ENCODE measurements at places on chromosomes 11 and 22. TPM values are rescaled to one million over a fixed set of nuclear protein-coding genes. Genes with fewer than 3 reads are reported as not detected.
A peak's percentile ranks its signal among the peaks of the same experiment; 100 is the strongest.

DNA sequence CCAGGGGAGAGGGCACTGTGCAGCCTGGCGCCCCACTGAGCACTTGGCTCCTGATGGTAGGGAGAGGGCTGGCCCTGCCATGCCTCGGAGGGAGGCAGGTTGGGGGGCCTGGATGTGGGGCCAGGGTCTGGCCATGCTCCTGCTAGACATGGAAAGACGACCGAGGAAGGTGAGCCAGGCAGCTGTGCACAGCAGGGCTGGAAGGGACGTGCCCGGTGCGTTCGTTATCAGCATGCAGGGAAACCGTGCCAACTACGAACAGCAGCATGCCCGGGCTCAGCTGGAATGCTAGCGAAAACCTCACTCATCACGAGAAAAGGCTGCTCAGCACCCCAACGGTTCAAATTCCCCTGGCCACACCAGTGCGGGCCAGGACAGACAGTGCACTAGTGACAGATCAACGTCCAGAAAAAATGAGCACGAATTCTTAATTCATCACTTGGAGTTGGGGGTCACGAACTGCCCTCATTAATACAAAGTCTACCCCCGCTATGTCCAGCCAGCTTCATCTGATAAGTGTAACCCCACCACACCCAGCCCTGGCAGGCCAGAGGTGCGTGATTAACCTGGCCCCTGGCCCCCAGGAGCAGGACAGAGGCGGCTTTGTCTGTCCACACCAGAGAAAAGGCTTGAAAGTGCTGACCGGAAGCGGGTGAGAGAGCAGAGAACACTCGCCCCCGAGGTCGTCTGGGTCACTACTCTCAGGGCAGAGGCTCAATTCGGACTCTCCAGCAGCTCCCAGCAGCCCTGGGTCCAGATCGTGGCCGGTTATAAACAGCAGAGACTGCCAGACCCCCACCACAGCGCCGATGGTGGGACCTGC is 84.2 kb downstream of the CELSR1 start:
- no peak for DNase-seq

PANX3 gene
- not detected for total RNA-seq

- no peak for DNase-seq
These were observed 9.5 kb downstream of the GNB1L start for GRCh38 chr22:19845054-19845722.

- peak; percentile 78 for DNase-seq
These were observed 2.9 kb downstream of the TEAD1 start for GRCh38 chr11:12677131-12677530.

GRCh38 chr22:40226620-40227019 is 48.9 kb downstream of the TNRC6B start:
- no peak for DNase-seq

LYVE1 gene
- not detected for total RNA-seq

- no peak for DNase-seq
These were observed 8.0 kb downstream of the OR8B2 start for GRCh38 chr11:124376280-124376679.

DNA sequence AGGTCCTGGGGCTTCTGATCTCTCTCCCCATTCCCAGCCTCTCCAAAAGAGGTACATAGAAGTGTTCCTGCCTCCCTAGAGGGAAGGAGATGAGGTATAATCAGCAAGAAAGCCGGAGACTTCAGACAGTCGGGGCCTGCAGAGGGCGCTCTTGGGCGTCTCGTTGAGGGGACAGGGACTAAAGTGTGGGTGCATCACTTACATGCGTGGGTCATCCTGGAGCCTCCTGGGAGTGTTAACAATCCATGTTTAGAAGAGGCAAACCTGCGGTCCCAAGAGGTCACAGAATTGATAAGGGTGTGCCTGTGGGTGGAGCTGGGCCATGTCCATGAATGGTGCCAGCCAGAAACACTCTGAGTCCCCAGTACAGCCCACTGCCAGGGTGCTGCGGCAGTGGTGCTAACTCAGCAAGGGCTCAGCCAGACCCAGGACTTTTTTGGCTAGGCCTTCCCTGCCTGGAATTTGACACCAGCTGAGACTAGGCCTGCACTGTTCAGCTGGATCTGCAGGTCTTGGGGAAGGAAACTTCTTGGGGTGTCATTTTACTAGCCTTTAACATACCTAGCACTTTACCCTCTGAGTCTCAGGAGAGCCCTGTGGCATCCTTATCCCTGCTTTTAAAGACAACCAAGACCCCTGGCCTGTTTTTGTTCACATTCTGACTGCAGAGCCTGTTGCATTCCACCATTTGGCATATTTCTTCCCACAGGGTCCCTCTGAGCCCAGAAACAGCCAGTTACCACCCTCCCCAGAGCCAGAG is 5.5 kb downstream of the YDJC start:
- DNase-seq: peak; percentile 42

PARVG gene
- not detected for total RNA-seq

DNA sequence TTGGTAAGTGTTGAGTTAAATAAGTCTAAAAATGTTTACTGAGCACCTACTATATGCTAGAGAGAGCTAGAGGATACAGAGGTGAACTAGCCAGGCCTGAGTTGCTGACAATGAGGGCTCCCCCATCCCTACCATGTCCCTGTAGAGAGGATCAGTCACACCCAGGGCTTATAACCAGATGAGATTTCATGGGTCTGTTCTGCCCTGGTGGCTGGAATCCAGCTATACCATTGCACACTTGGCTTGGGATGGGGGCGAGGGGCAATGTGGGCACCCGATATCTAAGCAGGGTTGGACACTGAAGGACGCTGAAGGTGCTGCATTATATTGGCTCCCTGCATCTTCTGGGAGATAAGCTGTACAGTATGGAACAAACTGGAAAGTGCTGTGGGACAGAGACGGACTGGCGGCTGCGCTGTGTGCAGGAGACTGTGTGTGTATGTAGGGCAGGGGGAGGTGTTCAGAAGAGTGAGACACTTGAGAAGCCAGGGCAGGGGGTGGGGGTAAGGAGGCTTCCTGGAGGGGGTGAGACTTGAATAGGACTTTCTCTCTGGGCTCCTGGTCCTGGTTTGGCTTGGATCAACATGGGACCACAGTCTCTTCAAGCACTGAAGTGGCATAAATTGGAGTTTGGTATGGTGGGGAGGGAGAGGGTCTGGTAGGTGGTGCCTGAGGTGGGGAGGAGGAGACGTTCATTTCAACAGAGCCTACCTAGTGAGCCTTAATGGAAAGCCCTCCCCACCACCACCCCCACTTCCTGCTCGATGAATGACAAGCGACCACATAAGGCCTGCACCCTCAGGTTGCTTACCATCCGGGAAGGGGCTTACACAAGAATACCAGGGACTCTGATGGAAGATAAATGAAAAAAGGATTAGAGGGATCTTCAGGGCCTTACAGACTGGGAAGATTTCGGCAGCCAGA is 1.8 kb downstream of the CD82 start:
- DNase-seq: no peak

GRCh38 chr22:37336579-37336978 is 54.3 kb downstream of the CYTH4 start:
- no peak for DNase-seq

DNA sequence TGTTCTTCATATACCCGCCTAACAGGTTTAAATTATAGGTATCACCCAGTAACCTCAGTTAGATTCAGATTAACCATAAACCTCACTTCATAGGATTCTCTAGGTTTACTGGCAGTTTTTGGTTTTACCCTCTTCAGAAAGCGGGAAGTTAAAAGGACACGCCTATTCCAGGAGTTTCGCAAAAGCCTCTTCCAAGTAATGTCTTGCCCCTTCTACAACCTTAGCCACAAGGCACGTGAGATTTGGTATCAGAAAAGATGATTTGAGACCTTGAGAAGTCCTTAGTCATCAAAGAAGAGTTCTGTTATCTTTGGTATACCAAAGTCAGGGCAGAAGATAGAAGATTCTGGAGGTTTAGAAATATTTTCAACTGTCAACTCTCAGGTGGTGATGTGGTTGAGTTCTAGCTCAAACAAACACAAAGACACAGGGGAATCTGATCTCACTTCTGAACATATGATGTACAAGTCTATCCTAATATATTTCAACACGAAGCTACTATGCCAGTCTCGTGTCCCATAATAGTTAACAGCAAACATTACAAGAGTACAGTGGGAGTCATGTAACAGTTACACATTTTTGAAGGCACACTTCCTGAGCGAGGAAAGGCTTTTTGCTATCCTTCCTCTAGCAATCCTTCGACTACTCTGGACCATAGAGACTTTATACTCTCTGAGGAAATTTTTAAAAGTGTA is 103.5 kb downstream of the USP35 start:
- DNase-seq: no peak

- DNase-seq: no peak
These were observed 43.5 kb downstream of the CBL start for GRCh38 chr11:119249671-119250010.

DNA sequence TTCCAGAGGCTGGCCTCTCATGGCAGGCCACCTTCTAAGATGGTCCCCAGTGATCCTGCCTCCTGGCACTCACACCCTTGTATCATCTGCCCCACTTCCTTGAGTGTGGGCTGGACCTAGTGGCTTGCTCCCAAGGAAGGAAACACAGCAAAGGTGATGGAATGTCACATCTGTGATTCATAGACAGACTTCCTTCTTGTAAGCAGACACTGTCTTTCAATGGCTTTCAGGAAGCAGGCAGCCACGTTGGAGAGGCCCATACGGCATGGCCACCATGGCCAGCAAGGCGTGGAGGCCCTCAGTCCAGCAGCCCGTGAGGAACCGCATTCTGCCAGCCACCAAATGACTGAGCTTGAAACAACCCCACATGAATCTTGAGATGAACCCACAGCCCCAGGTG is 11.3 kb downstream of the LMO1 start:
- no peak for DNase-seq

MS4A2 gene
- total RNA-seq: not detected

- DNase-seq: peak; percentile 51
These were observed 7.5 kb downstream of the ELMOD1 start for GRCh38 chr11:107598225-107599139.

DNA sequence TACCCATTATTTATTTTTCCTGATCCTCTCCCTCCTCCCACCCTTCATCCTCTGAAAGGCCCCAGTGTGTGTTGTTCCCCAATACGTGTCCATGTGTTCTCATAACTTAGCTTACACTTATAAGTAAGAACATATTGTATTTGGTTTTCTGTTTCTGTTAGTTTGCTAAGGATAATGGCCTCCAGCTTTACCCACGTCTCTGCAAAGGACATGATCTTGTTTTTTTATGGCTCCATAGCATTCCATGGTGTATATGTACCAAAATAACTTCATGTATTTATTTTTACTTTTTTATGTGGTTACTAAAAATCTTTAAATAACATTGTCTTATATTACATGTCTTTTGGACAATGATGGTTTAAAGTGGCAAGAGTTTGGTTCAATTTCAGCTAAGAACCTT is 15.2 kb downstream of the PDGFD start:
- DNase-seq: no peak

TMEM225 gene
- not detected for total RNA-seq

- DNase-seq: no peak
These were observed 37.1 kb downstream of the IGHMBP2 start for GRCh38 chr11:68940651-68941323.

CD3G gene
- not detected for total RNA-seq

DNA sequence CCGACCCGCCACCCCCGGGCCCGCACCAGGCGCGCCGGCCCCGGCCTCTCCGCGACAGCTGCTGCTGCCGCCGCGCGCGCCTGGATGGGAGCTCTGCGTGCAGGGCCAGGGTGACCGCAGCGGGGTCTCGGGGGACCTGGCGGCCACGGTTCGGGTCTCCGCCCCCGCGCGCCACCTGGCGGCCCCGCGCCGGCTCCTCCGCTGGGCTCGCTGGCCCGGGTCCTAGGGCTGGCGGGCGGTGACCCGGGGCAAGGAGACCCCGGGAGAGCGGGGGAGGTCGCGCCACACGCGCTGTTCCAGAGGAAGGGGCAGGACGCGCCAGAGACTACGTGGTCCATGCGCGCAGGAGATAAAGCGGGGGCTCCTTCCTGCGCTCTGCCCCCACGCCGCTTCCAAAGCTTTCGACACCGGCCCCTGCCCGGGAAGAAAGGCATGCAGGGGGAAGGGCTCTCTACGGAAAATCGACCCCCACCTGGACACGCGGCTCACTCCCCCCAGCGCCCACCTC is 562 bp downstream of the SHANK2 start:
- peak; percentile 5 for DNase-seq

DNA sequence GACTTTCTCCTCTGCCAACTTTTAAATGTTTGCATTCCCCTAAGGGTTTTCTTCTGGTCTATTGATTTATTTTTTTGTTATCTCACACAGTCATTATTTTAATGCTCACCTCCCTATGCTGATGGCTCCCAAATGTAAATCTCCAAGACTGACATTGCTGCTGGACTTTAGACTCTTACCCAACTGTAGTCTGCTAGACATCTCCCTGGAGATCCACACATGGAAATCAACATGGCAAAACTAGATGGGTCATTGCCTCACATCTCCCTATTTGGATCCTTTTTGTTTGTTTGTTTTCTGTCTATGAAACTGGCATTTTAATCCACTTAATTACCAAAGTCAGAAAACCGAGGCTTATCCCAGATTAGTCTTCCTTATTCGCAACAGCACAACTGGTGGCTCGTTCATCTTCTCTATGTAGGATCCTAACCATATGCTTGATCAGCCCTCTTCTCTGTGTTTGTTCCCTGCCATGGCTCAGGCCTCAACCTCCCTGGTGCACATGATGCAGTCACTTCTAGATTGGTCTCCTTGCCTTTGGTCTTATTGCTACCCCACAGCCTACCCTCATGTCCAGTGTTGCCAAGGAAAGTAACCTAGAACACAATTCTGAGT is 37.3 kb downstream of the SC5D start:
- DNase-seq: peak; percentile 49

DNA sequence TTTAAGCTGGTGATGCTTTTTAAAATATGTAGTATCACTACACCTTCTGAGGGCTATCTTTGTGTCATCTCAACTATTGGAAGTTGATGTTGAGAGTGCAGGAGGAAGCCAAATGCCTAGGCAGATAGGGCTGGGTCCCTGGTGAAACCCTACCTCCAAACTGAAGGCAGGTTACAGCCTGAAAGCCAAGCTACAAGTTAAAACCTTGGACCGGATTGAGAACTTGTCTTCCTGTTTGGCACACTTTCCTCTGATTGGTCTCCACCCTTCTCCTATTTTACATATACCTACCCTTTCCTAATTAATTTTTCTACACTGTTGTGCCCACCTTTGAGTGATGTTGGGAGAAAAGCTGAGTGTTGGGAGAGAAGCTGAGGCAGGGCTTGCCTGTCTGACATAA is 287.8 kb upstream of the CNTN5 start:
- no peak for DNase-seq

- peak; percentile 73 for DNase-seq
These were observed 39.2 kb upstream of the SLC36A4 start for GRCh38 chr11:93236741-93237675.

DNA sequence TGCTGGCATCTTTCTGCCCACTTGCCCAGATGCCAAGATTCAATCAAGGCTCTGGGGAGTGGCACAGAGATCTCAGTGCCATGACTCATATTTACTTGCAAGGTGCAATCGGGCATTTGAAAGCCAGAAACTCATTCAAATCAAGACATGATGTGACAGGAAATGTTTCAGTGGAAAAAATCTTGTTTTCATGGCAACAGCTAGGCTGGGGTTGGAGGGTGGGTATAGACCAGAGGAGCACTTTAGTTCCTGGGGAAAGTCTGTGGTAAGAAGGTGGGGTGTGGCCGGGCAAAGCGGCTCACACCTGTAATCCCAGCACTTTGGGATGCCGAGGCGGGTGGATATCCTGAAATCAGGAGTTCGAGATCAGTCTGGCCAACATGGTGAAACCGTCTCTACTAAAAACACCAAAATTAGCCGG is 1.2 kb downstream of the MAJIN start:
- DNase-seq: no peak

- DNase-seq: no peak
These were observed 43.4 kb downstream of the GUCY1A2 start for GRCh38 chr11:106974831-106975230.
